Retina (tissue), 1 donor: ENCODE measurements at places on chromosomes 4 and X.
A peak's percentile ranks its signal among the peaks of the same experiment; 100 is the strongest.

DNA sequence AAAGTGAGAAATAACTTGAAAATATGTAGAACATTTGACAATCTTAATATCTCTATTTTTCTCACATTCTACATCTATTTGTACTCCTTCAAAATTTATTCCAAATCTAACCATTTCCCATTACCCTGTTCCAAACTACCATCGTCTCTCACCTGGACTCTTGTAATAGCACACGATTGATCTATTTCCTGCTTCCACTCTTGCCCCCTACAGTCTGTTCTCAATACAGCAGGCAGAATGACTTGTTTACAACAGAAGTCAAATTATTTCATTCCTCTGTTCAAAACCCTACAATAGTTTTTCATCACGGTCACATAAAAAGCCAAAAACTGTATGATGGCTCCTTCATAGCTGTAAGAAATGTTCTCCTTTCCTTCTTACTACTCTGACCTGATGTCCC lies 21.1 kb upstream of the LUZP4 start:
- no peak for DNase-seq

- no peak for DNase-seq
These were observed 78.9 kb upstream of the GUCY1A1 start for GRCh38 chr4:155587766-155588165.

GRCh38 chr4:133394971-133395627 lies 246.0 kb downstream of the PCDH10 start:
- DNase-seq = no peak

DNA sequence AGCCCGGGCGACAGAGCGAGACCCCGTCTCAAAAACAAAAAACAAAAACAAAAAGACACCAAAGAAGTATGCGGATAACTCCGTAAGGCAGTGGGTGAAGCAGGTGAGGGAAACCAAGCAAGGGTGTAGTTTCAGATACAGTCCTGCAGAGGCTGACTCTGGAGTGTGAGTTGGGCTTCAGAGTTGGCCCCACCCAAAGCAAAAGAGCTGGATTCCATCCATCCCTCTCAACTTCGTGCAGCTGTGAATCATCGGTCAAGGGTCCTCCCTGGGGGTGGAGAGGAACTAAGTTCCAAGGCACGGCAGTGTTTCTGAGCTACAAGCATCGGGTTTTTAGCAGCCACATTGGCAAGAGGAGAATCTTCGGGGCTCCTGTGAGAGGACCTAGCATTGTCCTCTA lies 43.9 kb upstream of the FAM9A start:
- no peak for DNase-seq

GRCh38 chrX:102697494-102697893 lies 14.8 kb upstream of the GPRASP2 start:
- no peak for DNase-seq

- DNase-seq = no peak
These were observed 1973.0 kb upstream of the AGA start for GRCh38 chr4:179415037-179415846.

DNA sequence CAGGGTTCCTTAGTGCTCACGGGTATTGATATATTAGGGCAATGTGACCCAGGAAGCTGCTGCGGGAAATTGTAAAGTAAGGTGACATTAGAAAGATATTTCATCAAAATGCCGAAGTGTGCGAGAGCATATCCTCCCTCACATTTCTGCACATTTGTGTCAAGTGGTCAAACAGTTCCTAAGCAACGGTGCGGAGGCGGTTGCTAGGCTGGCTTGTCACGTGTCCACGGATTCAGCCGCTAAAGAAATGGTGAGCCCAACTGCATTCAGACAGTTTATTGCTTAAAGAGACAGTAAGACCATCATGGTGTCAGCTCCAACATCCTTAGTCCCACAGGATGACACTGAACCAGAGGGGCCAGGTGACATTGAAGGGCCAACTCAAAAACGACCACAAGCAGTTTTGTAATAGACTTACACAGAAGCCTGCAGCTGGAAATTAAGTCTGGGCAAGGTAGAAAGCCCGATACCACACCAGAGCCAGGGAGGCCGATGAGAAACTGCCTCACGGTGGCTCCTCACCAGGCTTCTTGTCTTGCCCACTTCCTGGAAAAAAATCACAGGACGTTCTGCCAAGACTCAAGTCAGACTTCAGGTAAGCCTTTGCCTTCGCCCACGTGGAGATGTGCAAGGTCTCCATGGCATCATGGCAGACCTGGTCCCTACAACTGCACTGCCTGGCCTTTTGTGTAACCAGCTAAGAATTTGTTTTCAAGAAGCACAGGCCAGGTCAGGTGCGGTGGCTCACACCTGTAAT lies 50.4 kb downstream of the USP11 start:
- peak; percentile 58 for DNase-seq

GRCh38 chrX:69024931-69025330 lies 140.3 kb downstream of the PJA1 start:
- no peak for DNase-seq

- DNase-seq = no peak
These were observed 236.7 kb downstream of the FAT4 start for GRCh38 chr4:125551466-125551865.

GRCh38 chr4:8033067-8033755 lies 93.5 kb upstream of the AFAP1 start:
- no peak for DNase-seq

DNA sequence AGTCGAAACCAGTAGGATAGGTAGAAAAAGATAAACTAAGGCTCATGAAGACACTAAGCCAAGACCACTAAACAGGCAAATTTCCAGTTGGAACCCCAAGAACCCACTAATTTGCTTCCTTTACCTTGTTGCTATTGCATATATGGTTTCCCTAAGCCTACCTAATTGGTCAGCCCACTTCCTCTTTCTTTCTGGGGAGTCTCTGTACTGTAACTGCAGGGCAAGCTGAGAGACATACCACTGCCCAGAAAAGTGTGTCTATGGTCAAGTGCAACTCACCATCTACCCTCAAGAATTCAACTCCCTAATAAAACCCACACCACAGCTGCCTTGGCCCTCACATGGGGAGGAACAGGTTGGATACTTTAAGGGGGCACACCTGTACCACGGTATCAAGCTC lies 28.6 kb downstream of the IDS start:
- DNase-seq = no peak
